ENCODE measurements at places on chromosomes 16 and 17.

- H3K36me3 ChIP-seq = no peaks in the 10 kb centered on the region
- peaks cover 4% of the 10 kb centered on the region for H3K27me3 ChIP-seq
- DNase-seq = peak; percentile 79
- no peak overlapping the region for H3K4me3 ChIP-seq
Measured at GRCh38 chr17:73998653-73999645, 204.5 kb upstream of the RPL38 start.

GRCh38 chr17:57253362-57254065 lies 2.8 kb upstream of the MSI2 start:
- no peak for DNase-seq
- H3K27me3 ChIP-seq = no peaks in the 10 kb centered on the region
- peaks cover 14% of the 10 kb centered on the region for H3K4me1 ChIP-seq

DNA sequence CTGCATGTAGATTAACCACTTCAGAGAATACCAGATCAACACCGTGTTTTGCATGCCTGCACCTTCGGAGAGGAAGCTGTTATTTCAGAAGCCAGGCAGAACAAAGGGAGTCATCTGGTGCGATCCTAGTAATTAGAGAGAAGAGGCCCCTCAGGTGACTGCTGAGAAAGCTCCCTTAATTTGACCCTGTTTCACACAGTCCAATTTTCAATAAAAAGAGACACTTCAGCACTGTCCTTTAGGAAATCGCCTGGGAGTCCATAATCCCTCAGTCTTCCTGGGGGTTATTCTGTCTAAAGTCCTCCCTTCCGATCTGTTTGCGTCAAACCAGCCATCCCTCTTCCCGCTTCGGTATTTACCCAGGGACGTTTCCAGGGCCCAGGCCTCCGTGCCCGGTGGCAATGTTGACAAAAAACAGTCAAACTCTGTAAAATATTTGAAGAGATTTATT lies 23.4 kb upstream of the TNRC6C start:
- H3K27me3 ChIP-seq = peaks cover 3% of the 10 kb centered on the region
- no peak overlapping the region for H3K27ac ChIP-seq
- peaks cover 20% of the 10 kb centered on the region for H3K4me1 ChIP-seq
- no peak overlapping the region for H3K4me3 ChIP-seq
- DNase-seq = peak; percentile 18

- H3K27ac ChIP-seq = no peak overlapping the region
- no peaks in the 10 kb centered on the region for H3K27me3 ChIP-seq
- peaks cover 2% of the 10 kb centered on the region for H3K4me1 ChIP-seq
- H3K4me3 ChIP-seq = no peak overlapping the region
- DNase-seq = no peak
Measured at GRCh38 chr17:59678918-59679317, 28.3 kb downstream of the PTRH2 start.

- peak overlapping the region; percentile 79 for H3K27ac ChIP-seq
- peaks cover 32% of the 10 kb centered on the region for H3K4me1 ChIP-seq
- peak overlapping the region; percentile 92 for H3K4me3 ChIP-seq
- H3K27me3 ChIP-seq = no peaks in the 10 kb centered on the region
- peak; percentile 35 for DNase-seq
Measured at GRCh38 chr17:50396261-50397110, 837 bp downstream of the LRRC59 start.

DNA sequence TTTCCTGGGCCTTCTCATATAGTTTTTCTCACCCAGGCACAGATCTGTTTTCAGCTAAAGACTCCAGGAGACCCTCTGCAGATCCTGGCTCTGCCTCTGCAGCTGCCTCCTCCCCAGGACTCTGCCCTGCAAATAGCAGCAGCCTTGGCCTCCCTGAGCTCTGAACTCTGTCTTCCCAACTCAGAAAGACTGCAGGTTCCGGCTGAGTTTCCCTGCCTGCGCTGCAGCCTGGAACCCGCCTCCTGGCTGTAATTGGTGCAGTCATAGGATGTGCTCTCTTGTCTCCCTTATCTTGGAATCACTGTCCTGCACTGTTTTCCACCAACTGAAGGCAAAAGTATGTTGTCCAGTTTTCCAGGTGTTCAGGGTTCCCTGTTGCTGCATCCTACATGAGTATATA lies 14.3 kb upstream of the DNASE1 start:
- no peak overlapping the region for H3K27ac ChIP-seq
- no peak overlapping the region for H3K4me3 ChIP-seq
- DNase-seq = no peak
- no peaks in the 10 kb centered on the region for H3K27me3 ChIP-seq
- H3K36me3 ChIP-seq = no peaks in the 10 kb centered on the region

DNA sequence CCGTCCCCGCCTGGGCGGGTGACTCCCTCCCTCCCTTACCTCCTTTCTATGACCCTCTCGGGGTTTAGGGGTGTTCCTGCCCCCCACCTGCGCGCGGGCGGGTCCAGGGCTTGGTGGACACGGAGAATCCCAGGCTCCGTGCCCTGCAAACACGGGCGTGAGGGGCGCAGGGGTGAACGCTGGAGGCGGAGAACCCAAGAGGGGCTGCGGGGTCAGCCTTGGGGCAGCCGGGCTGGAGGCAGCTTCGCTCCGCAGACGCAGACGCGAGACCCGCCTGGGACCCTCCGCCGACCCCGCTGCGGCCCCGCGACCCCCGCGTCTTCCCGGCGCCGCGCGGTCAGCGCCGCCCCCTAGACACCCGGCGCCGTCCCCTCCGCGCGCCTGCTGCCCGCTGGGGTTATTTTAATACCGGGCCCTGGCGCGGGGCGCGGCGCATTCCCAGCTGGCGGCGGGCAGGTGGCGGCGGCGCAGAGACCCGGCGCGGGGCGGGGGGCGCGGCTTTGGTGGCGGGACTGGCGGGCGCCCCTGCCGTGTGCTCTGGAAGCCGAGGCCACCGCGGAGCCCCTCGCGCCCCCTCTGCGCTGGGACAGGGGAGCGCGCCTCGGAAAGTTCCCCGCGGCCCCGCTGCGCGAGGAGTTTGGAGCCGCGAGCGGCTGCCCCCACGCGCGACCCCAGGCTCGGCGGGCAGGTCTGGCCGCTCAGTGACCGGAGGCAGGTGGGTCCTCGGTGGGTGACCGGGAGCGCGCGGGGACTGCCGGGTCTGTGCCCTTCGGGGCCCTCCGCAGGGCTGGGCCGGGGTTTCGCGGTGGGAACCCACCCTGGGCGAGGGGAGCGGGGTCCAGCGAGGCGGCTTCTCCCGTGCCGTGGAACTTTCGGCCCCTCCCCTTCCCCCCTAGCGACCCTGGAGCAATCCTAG lies at the start of gene UTS2R:
UTS2R (plus strand) TSS at position 433 of the 916 bp plus-strand sequence. CDS start 2,560 bp downstream, outside the sequence.
- peaks cover 20% of the 10 kb centered on the region for H3K4me1 ChIP-seq
- H3K27me3 ChIP-seq = peaks cover 44% of the 10 kb centered on the region
- no peak within 1 kb of the TSS for H3K27ac ChIP-seq
- DNase-seq = no peak
- H3K4me3 ChIP-seq = peak within 1 kb of the TSS; percentile 41

DNA sequence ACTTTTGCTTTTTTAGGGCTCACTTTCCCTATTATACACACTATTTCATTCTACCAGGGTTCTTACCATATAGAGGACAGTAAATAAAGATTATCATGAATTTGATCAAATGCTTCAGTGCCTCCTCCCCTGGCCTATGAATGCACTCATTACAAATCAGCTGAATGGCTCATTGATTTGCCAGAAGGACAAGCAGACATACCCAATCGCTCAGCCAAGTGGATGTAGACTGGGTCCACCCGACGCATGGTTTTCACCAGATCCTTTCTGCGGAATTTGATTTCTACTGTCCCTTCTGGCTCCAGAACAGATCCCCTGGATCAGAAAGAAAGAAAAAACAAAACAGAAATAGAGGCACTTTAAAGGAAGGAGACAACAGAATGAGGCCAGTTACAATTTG lies 162.6 kb downstream of the AATF start:
- no peaks in the 10 kb centered on the region for H3K27me3 ChIP-seq
- peaks cover 19% of the 10 kb centered on the region for H3K36me3 ChIP-seq
- H3K27ac ChIP-seq = no peak overlapping the region
- no peak for DNase-seq
- H3K4me3 ChIP-seq = no peak overlapping the region

GRCh38 chr17:31074772-31075555 lies 19.8 kb upstream of the NF1 start:
- H3K4me1 ChIP-seq = no peaks in the 10 kb centered on the region
- no peaks in the 10 kb centered on the region for H3K27me3 ChIP-seq
- DNase-seq = no peak
- H3K36me3 ChIP-seq = no peaks in the 10 kb centered on the region
- H3K27ac ChIP-seq = no peak overlapping the region
- no peak overlapping the region for H3K4me3 ChIP-seq

DNA sequence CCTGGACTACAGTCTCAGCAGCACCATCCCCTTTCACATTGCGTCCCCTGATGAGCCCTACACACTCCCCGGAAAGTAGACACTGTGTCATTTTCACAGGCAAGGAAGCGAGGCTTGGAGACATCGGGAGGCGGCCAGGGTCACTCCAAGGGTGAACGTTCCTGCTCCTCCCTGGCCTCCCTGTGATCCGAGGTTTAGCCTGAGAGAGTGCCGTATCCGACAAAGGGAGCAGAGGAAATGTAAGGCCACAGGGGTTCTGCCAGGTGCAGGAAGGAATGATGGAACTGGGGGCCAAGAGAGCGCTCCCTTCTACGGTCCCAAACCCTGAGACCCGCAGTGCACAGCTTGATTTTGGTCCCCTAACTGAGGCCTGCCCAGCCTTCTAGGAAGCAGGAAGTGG lies 8.0 kb upstream of the PIK3R6 start:
- H3K27ac ChIP-seq = no peak overlapping the region
- no peak overlapping the region for H3K4me3 ChIP-seq
- DNase-seq = no peak
- no peaks in the 10 kb centered on the region for H3K4me1 ChIP-seq

DNA sequence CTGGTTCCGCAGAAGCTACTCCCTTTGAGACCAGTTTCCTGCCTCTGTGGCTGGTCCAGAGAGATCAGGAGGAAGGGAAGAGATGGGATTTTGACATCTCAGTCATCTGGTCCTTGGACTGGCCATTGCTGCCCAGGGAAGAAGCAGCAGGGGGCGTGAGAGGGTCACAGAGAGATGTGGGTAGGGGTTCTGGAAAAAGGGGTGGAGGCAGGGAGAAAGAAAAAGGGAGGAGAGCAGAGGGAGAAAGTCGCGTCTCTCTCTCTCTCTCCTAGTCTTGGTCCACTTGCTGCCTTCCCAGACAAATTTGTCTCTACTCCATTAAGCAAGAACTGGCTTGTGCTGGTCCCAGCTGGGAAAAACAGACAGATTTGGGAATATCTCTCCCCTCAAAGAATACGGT lies 4.4 kb downstream of the SHBG start:
- no peaks in the 10 kb centered on the region for H3K27me3 ChIP-seq
- H3K36me3 ChIP-seq = no peaks in the 10 kb centered on the region
- peak; percentile 59 for DNase-seq
- H3K4me3 ChIP-seq = no peak overlapping the region
- H3K27ac ChIP-seq = no peak overlapping the region
- H3K4me1 ChIP-seq = no peaks in the 10 kb centered on the region

- DNase-seq = peak; percentile 56
- H3K4me3 ChIP-seq = no peak overlapping the region
- H3K4me1 ChIP-seq = peaks cover 14% of the 10 kb centered on the region
- H3K36me3 ChIP-seq = peaks cover 55% of the 10 kb centered on the region
- no peak overlapping the region for H3K27ac ChIP-seq
Measured at GRCh38 chr16:72099377-72099818, 5.8 kb downstream of the DHX38 start.

DNA sequence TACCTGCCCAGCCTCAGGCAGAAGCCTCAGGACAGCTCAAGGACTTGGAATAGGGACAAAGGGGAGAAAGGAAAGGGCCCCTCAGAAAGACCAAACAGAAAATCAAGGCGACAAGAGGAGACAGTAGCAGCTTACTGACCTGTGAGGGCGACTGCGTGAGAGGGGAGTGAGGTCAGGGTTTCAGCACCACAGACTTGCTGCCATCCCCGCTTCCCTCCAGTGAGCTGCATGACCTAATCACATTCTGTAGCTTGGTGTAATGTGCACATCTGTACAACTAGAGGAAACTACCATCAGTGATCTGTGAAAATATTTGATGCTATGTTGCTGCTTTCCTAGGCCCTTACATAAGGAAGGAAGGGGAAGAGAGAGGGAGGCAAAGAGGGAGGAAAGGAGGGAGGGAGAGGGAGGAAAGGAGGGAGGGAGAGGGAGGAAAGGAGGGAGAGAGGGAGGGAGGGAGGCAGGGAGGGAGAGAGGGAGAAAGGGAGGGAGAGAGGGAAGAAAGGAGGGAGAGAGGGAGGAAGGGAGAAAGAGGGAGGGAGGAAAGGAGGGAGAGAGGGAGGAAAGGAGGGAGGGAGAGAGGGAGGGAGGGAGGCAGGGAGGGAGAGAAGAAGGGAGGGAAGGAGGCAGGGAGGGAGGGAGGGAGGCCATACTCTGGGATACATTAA lies 404.9 kb upstream of the CDH5 start:
- H3K4me1 ChIP-seq = no peaks in the 10 kb centered on the region
- H3K27me3 ChIP-seq = no peaks in the 10 kb centered on the region
- H3K36me3 ChIP-seq = no peaks in the 10 kb centered on the region
- H3K27ac ChIP-seq = no peak overlapping the region

DNA sequence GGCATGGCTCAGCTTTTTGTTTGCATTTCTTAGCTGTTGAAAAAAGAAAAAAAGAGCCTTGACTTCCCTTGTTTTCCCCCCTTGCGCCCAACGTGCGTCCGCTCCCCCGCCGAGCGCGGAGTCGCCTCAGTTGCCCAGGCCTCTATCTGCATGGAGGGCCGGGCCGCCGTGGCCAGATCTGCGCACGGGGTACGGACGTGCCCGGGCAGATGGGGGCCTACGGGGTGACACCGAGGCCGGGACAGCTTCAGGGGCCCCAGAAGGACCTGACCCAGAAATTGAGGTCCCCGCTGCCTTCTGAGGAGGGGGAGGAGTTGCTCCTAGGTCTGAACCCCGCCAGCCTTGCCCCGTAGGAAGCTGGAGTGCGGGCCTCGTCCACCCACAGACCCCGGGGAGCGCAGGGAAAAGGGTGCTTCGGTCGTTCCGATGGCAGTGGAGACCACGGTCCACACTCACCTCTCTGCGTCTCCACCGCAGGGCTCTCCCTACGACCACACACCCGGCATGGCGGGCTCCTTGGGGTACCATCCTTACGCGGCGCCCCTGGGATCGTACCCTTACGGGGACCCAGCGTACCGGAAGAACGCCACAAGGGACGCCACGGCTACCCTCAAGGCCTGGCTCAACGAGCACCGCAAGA lies 1.5 kb downstream of the IRX5 start:
- H3K4me3 ChIP-seq = no peak overlapping the region
- H3K4me1 ChIP-seq = peaks cover 37% of the 10 kb centered on the region
- H3K36me3 ChIP-seq = no peaks in the 10 kb centered on the region
- H3K27ac ChIP-seq = no peak overlapping the region
- peaks cover 71% of the 10 kb centered on the region for H3K27me3 ChIP-seq

DNA sequence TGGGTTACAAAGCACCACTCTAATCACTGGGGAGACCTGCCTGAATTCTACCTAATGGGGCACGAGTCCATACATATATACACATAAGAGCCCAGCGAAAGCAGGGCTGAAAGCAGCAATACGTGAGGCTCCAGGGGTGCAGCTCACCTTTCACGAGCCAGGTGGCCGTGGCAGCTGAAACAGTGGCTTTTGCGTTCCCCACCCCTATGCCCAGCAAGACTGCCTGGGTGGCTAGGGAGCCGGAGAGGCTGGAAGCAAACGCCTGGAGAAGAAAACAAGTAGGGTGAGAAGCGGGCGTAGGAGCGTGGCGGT lies 618 bp downstream of the RUSF1 start:
- peak overlapping the region; percentile 92 for H3K4me3 ChIP-seq
- H3K36me3 ChIP-seq = peaks cover 3% of the 10 kb centered on the region
- H3K27me3 ChIP-seq = no peaks in the 10 kb centered on the region
- DNase-seq = no peak

GRCh38 chr16:88455610-88456355 lies 2.7 kb downstream of the ZFPM1 start:
- peak overlapping the region; percentile 81 for H3K4me3 ChIP-seq
- DNase-seq = peak; percentile 92
- peaks cover 43% of the 10 kb centered on the region for H3K4me1 ChIP-seq
- peak overlapping the region; percentile 97 for H3K27ac ChIP-seq
